Suprapubic skin (tissue), 4 donors: ENCODE measurements at places on chromosomes 2 and 18.

GRCh38 chr18:55404136-55404830 is 183.7 kb downstream of the TCF4 start:
- no peak for DNase-seq

- DNase-seq, result peak; percentile 83
Observed at GRCh38 chr2:160956243-160956802, 203.9 kb upstream of the TANK start.

GRCh38 chr18:79720359-79720733 is 40.7 kb downstream of the CTDP1 start:
- DNase-seq, result no peak

DNA sequence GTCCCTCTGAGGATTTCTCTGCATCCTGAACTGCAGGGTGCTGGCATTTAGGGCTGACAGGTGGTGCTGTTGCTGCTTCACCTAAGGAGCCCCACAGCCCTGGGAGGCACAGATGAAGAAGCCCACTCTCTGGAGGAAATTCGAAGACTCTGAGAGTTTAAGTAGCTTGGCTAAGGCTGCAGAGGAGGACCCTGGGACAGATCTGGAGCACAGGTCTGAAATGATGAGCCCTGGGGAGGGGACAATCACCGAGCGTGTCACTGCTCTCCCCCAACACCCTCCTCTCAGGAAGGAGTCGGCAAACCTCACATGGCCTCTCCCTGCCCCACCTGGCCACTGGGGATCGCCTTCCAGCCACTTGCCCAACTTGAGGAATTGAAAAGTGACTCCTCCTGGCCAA is 18.6 kb downstream of the CYP27C1 start:
- DNase-seq, result no peak

DNA sequence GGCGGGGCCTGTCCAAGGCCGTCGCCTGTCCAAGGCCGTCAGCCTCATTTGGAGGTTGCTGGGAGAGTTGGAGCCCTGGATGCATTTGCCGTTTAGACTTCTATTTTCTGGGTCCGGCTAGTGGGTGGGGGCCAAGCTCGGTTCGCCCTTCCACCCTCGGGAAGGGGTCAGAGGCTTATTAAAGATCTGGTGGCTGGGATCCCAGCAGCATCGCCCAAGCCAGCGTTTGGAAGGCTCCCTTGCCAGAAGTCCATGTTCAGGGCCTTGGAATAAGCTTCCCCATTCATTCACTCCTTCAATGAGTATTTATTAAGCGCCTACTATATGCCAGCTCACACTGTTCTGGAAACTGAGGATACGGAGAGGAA is 516 bp upstream of the DOCK10 start:
- DNase-seq, result no peak

GRCh38 chr2:29449499-29449898 is 334.3 kb downstream of the CLIP4 start:
- DNase-seq, result no peak

DNA sequence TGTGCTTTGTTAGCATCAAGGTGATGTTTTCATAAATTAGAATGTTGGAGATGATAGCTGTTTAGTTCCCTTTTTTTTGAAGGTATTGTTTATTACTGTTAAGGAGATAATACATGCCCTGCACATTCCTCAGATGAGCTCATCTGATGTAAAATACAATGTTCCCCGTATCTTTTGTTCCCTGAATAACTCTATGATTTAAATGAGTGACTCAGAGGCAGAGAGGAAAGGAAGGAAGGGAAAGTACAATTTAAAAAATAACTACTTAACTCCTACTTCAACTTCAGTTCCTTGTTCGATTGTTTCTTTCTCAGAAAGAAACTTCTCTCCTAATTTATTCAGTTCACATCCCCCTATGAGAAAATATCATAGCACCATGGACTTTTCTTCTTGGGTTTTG is 208.7 kb downstream of the KCNE4 start:
- no peak for DNase-seq

GRCh38 chr2:212842544-212843185 is 304.1 kb upstream of the ERBB4 start:
- DNase-seq, result no peak

- DNase-seq, result no peak
Observed at GRCh38 chr2:47708801-47709499, 74.0 kb upstream of the MSH6 start.

GRCh38 chr18:48781163-48781987 is 169.4 kb downstream of the SMAD7 start:
- peak; percentile 84 for DNase-seq

DNA sequence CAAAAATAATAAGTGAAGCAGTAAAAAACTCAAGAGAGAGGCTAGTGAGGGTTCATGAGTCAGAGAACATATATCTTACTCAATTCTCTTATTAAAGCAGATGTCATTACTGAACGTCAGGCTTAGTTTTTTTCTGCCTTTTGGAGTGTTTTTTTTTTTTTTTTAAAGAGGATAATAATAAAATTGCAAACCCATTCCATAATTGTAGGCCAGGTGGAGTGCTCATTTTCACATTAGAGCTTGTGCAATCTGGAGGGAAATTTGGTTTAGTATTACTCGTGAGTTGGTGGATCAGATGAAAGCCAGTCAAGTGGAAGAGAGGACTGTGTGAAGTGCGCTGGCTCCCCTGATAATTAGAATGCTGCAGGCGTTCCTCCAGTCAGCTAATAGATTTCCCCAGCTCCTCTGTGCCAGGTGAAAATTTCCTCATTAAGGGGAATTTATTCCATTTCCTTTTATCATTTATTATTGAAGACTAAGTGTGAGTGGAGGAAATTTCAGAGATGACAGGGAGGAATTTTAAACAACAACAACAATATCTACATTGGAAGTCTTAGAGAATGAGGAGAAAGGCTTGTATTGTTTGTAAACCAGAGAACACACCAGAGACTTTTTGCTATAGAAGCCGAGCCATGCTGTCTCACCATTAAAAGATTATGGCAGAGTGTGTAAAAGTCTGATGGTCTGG is 74.6 kb downstream of the CPS1 start:
- no peak for DNase-seq

GRCh38 chr2:48600204-48600813 is 17.3 kb upstream of the GTF2A1L start:
- DNase-seq, result no peak

GRCh38 chr2:134892282-134893035 is 26.2 kb upstream of the CCNT2 start:
- no peak for DNase-seq

GRCh38 chr2:47016172-47016913 is 100.7 kb upstream of the MCFD2 start:
- DNase-seq, result no peak

DNA sequence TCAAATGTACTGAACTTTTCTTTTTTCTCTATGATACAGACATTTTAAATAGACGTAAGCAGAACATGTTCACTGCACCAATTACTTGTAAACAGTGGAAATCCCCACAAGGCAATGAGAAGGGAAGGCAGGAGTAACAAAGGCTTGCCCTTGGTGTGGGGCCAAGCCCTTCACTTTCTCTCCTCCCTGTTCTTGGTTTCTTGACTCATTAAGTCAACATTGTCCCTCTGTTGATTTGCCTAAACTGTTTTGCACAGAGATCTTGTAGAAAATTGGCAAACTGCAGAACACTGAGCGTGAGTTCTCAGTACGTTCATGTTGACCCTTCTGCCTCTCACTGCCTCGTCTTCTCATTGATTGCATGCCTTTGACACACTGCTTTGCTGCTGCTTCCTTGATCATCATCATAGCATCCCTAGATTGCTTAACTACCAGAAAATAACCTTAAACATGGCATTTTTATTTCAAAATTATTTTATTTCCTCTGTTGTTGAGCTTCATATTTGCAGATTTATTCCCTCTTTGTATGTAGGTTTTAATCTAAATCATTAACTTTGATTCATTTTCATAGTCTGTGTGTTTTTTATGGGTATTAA is 257.7 kb downstream of the PTGR3 start:
- no peak for DNase-seq

- no peak for DNase-seq
Observed at GRCh38 chr2:164561991-164562390, 59.3 kb downstream of the GRB14 start.

GRCh38 chr2:170017860-170018532 is 160.0 kb upstream of the MYO3B start:
- no peak for DNase-seq

DNA sequence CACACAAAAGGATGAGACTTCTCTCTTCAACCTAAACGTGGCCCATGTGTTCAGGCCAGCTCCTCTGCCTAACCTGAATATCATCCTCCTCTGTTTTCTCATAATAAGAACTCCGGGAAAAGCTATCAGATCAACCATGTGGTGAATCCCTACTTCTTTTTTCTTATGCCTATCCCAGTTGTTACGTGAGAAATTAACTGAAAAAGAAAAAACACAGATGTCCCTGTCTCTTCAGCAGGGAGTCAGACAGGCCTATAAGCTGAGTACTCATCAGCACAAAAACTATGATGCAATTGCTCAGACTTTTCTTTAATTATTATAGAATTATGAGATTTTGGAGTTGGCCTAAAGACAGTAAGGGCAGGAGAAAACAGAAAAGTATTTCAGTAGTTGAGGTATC is 613.0 kb upstream of the FSHR start:
- DNase-seq, result no peak

- DNase-seq, result no peak
Observed at GRCh38 chr2:27148801-27149439, at the start of gene TCF23. Gene TCF23, plus strand, starts transcription at chr2:27149004. Its CDS starts 130 bp downstream, at chr2:27149134.

GRCh38 chr2:105868060-105868459 is 123.3 kb downstream of the NCK2 start:
- no peak for DNase-seq

DNA sequence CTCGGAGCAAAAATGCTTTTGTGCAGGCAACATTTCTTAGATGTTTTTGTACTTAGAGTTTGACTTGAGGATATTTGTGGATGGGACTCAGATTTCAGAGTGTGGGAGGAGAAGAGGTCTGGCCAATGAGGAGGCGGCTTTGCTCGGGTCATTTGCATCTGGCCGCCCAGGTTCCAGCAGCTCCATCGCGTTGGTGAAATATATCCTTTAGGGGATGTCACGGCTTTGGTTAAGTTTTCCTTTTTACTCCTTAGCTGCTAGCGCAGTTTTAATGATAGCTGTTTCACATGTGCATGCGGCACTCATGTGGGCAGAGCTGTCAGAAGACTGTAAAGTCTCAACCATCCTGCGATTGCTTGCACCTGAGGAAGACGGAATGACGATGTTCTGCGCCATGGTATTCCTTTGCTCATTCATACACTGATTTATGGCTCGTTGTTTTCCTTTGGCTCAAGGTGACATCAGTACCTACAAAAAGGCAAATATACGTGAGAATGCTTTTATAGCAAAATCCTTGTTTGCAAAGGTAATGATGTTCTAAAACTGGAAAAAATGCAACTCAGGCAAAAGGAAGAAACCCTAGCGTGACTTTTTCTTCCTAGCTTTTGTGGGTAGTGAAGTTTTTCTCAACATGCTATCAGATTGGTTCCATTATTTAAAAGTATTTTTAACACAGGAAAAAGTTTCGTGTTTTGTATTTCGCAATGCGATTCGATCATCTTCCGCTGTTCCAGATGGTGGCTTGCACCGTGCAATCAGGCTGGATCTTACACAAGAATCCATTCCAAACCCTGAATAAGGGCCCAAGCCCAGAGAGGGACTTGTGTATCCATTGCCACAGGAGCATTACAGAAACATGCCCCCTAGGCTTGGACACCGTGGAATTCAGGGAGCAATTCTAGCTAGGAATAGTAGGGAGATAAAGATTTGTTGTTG is 70.5 kb upstream of the ZNF516 start:
- DNase-seq, result peak; percentile 87

- DNase-seq, result peak; percentile 80
Observed at GRCh38 chr2:152097801-152098495, 896 bp downstream of the CACNB4 start.

- DNase-seq, result no peak
Observed at GRCh38 chr2:15348636-15349035, 212.5 kb downstream of the NBAS start.

- DNase-seq, result no peak
Observed at GRCh38 chr2:67039517-67040103, 357.5 kb upstream of the ETAA1 start.

- no peak for DNase-seq
Observed at GRCh38 chr2:70772486-70773155, 4.6 kb upstream of the ADD2 start.

DNA sequence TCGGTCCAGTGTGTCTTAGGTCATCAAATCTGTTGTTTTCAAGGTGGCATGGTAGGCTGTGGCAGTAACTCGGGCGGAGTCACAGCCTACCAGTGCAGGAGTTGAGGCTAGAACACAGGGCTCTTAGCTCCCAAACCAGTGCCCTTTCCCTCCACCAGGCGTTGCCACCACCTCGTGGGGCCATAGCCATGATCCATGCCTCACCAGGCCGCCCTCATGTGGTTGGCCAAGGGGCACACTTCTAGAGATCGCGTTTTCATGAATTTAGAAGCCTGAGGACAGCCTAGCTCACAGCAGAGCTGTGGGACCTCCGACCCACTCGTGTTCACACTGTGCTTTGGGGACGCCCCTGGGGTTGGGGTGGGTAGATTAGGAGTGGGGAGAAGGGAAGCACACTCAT is 10.6 kb downstream of the SEC11C start:
- DNase-seq, result no peak

DNA sequence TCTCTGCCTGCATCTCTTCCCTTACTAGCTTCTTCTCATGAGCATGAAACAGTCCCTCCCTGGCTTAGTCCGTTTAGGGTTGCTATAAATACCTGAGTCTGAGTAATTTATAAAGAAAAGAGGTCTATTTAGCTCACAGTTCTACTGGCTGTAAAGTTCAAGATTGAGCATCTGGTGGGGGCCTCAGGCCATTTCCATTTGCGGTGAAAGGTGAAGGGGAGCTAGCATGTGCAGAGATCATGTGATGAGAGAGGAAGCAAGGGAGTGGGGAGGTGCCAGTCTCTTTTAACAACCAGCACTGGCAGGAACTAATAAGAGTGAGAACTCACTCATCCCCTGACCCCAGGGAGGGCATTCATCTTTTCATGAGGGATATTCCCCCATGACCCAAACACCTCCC is 26.8 kb downstream of the RHBDD1 start:
- DNase-seq, result no peak

DNA sequence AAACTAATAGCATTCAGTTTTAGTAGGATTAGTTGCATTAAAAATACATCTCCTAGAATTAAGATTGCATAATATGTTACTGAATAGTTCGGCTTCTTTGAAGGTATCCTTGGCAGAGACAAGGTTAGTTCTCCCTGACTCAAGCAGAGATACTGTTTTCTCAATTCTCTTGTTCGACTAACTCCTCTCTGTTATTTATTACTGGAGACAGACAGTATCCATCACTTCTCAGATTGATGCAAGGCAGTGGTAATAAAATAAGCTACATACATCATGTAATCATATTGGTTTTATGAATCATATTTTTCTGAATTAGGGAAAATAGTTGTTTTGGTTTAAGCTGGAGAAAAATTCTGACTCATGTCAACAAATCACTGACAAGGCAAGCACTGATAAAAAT is 134.8 kb downstream of the SLC8A1 start:
- DNase-seq, result no peak

DNA sequence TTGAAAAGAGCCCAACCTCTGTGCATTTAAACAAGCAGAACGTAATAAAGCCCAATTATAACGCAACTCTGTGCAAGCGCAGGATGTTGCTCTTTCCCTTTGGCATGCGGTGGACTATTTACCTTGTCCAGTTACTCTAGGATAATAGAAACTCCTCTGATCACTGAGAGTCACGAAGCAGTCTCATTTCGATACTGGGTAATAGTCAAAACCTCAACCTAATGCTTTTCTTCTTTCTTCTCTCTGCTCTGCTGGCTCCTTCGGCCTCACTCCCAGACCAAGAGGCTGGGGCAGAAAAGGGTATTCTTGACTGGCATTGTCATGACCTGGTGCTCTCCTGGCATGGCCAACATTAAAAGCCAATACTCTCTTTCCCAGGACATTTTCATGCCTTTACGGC is 89.7 kb upstream of the GCFC2 start:
- no peak for DNase-seq
